ENCODE measurements at places on chromosomes 3 and 15.

DNA sequence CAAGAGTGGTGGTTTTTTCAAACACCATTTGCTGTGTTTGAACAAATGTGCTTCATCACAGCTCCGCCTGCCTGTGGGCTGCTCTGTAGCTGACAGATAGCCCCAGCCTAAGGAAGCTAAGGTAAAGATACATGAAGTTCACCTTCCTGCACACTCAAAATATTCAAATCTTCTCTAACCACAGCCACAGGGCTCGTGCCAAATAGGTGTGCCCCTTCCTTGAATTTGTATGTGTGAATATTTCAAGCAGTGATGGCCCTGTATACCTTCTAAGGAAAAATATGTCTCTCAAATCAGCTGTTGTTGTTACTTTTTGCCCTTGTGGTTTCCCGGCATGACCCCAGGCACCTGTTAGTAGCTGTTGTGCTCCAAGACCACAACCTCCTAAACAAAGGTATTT lies 92.8 kb downstream of the CCNL1 start:
- peak; percentile 64 for DNase-seq

DNA sequence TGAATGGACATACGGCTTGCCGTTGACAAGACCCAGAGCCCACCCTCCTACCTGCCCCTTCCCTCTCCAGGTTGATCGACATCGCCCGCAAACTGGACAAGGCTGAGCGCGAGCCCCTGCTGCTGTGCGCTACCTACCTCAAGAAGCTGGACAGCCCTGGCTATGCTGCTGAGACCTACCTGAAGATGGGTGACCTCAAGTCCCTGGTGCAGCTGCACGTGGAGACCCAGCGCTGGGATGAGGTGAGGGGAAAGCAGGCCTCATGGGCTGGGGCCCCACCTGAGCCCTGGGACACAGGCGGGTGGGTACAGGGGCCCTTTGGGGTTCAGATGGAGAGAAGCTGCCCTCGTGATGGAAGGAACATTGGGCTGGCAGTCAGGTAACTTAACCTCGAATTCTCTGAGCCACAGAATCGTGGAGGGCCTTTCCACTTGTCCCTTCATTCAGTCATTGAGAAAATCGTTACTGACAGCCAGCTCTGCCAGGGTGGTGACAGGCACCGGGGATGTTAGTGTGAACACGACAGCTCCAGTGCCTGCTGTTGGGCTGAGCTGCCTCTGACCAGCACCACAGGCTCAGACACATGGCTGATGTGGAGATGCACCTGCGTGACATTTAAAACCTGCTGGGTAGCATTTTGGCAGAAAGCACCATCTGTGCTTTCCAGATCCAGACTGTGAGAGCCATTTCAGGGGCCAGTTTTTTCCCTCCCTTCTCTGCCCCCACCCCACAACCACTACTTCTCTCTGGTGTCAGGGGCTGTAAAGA lies 25.6 kb upstream of the RHO start:
- DNase-seq, result no peak

DNA sequence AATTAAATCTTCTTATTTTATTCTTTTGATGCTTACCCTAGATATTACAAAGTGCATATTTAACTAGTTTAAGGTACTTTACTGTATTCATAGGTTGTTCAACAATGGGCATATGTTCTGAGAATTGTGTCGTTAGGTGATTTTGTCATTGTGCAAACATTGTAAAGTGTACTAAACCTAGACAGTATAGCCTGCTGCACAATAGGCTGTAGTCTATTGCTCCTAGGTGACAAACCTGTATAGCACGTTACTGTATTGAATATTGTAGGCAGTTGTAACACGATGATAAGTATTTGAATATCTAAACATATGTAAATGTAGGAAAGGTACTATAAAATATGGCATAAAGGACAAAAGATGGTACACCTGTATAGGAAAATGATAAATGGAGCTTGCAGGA lies 100.7 kb downstream of the CACNA2D3 start:
- DNase-seq, result no peak

GRCh38 chr3:54004335-54004734 lies 112.7 kb upstream of the SELENOK start:
- DNase-seq, result no peak
